ENCODE measurements at places on chromosomes 16 and 17. TPM values are rescaled to one million over a fixed set of nuclear protein-coding genes. Genes with fewer than 3 reads are reported as not detected.

The KRTAP4-1 gene
- not detected for total RNA-seq

The ABCC11 gene
- total RNA-seq: 0.11 TPM

The KIF22 gene
- 89.9 TPM for total RNA-seq

The FOXJ1 gene
- total RNA-seq: 0.14 TPM

The AOC3 gene
- total RNA-seq: 0.14 TPM
